ENCODE measurements at places on chromosomes 16 and 17.

GRCh38 chr17:10815319-10815718, 11.4 kb upstream of the TMEM238L start:
- DNase-seq: no peak

DNA sequence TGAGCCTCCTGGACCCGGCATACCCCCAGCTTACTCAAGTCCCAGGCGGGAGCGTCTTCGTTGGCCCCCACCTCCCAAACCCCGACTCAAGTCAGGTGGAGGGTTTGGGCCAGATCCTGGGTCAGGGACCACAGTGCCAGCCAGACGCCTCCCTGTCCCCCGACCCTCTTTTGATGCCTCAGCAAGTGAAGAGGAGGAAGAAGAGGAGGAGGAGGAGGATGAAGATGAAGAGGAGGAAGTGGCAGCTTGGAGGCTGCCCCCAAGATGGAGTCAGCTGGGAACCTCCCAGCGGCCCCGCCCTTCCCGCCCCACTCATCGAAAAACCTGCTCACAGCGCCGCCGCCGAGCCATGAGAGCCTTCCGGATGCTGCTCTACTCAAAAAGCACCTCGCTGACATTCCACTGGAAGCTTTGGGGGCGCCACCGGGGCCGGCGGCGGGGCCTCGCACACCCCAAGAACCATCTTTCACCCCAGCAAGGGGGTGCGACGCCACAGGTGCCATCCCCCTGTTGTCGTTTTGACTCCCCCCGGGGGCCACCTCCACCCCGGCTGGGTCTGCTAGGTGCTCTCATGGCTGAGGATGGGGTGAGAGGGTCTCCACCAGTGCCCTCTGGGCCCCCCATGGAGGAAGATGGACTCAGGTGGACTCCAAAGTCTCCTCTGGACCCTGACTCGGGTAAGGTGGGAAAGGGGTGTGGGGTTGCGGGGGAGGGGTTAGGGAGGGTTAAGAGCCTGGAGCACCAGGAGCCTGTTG, 1.6 kb downstream of the SENP3 start:
- no peak for DNase-seq

- DNase-seq: no peak
Measured at GRCh38 chr16:28145796-28146195, 66.0 kb downstream of the XPO6 start.

GRCh38 chr17:8436844-8437171, 1.1 kb downstream of the NDEL1 start:
- DNase-seq: no peak

- peak; percentile 21 for DNase-seq
Measured at GRCh38 chr16:19113577-19114358, at the start of gene ITPRIPL2. Gene ITPRIPL2 (plus strand): TSS chr16:19113964. CDS start chr16:19114462, 498 bp downstream.

- DNase-seq: no peak
Measured at GRCh38 chr16:26791169-26791568, 275.6 kb upstream of the C16orf82 start.

GRCh38 chr17:72985882-72986720, 106.4 kb downstream of the SLC39A11 start:
- DNase-seq: peak; percentile 96
